ENCODE measurements at places on chromosomes 12 and 14.
A peak's percentile ranks its signal among the peaks of the same experiment; 100 is the strongest.

- DNase-seq = peak; percentile 51
These were observed 7.2 kb downstream of the DTD2 start for GRCh38 chr14:31449971-31450610.

DNA sequence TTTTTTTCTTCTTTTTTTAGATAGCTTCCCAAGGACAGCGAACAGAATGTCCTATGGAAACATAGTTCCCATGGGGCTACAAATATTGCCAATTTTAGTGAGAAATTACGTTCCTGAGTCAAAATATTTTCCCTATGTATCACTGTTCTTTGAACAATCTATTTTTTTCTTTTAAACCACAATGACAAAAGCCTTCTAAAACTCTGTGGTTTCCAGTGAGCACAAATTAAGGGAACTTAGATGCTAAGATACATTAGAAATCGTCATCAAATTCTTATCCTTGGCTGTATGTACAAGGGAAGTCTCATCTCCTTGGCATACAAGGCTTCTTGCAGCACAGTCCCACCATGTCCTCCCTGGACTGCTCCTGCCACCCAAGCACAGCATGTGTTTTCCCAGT lies 17.9 kb downstream of the CPM start:
- DNase-seq = no peak

GRCh38 chr12:108717243-108717642 lies 14.1 kb downstream of the CORO1C start:
- no peak for DNase-seq

GRCh38 chr12:122420471-122421162 lies 1.9 kb downstream of the CLIP1 start:
- DNase-seq = no peak

DNA sequence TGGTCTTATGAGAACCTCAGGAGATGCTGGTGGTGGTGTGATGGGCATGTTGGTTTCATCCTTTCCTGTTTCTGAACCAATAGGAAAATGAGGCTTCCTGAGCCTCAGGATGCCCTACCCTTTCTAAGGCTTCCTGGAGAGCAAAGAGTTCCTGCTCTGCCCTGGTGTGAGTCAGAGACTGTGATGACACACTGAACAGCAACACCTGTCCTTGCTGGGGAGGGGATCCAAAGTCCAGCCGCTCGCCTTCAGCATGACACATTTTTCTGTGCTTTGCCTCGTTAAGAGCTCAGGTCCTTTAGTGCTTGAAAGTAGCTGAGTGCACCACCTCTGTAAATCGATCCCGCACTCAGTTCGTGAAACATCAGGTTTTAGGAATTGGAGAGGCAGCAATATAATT lies 116.0 kb downstream of the CACNA1C start:
- no peak for DNase-seq

DNA sequence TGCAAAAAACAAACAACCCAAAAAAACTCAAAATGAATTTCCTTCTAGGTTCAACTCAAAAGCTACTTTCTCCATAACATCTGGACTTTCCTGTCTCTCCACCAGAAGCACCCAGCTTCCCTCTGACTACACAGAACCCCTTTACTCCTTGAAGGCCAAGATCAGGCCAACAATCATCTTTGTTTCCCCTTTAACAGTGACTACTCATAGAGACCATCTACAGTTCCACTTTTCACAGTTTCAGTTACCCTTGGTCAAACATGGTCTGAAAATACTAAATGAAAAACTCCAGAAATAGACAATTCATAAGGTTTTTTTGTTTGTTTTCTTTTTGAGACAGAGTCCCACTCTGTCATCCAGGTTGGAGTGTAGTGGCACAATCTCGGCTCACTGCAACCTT lies 11.8 kb downstream of the GCH1 start:
- DNase-seq = peak; percentile 48

DNA sequence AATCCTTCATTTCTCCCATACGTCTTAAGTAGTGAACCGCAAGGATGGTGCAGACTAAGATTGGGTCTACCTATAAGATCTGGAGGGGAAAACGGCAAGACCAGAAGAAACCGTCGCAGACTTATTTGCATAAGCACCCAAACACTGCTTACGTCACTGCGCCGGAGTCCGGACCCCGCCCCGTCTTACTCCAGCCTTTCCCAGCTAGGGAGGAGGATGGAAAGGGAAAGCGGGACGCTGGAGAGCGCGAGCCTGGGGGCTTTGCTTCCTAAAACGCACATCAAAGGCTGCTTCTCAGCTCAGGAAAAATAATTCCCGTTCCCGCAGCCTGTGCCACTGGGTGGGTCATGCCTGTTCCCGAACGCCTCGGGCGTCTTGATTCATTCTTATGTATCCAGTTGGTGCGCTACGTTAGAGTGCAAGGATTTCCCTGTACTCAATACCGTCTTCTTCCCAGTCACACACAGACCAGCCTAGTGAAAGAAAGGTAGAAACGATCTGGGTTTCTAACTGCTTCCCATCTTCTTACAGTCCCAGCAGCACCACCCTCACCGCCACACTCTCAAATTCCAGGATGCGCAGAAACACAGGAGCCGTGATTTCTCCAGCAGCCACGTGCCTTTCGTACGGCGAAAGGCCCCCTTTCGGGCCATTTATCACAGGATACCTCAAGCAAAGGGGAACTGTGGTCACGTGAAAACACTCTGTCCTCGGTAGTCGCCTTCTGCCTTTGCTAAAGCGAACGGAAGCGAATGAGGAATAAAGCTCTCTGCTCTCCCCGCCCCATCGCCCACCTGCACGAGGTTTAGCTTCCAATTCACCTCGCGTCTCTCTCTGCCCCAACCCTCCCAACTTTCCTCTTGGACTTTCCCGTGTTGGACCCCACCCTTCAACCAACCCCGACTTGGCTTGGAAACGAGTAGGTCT lies 1.1 kb downstream of the SLC6A15 start:
- peak; percentile 13 for DNase-seq

Measured in GM13976 (cell line).